ENCODE measurements at places on chromosomes 3 and 15.

GRCh38 chr15:74338676-74339075 lies 28.8 kb downstream of the CYP11A1 start:
- DNase-seq = no peak

- no peak for DNase-seq
These were observed 404.1 kb downstream of the ZIC1 start for GRCh38 chr3:147813256-147813655.

DNA sequence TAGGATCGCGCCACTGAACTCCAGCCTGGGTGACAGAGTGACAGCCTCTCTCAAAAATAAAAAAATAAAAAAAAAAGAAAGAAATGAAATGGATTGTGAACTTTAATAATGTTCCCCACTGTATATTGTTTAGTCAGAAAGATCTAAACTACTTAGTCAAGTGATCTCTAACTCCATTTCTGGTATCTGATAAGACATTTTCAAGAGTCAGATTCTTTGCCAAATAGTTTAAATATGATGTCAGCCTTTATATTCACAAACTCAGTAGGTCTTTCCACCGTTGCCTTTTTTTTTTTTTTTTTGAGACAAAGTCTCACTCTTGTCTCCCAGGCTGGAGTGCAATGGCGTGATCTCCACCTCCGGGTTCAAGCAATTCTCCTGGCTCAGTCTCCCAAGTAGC lies 29.0 kb upstream of the OSBPL11 start:
- no peak for DNase-seq

- DNase-seq = no peak
These were observed 33.1 kb downstream of the TP63 start for GRCh38 chr3:189664311-189664710.

DNA sequence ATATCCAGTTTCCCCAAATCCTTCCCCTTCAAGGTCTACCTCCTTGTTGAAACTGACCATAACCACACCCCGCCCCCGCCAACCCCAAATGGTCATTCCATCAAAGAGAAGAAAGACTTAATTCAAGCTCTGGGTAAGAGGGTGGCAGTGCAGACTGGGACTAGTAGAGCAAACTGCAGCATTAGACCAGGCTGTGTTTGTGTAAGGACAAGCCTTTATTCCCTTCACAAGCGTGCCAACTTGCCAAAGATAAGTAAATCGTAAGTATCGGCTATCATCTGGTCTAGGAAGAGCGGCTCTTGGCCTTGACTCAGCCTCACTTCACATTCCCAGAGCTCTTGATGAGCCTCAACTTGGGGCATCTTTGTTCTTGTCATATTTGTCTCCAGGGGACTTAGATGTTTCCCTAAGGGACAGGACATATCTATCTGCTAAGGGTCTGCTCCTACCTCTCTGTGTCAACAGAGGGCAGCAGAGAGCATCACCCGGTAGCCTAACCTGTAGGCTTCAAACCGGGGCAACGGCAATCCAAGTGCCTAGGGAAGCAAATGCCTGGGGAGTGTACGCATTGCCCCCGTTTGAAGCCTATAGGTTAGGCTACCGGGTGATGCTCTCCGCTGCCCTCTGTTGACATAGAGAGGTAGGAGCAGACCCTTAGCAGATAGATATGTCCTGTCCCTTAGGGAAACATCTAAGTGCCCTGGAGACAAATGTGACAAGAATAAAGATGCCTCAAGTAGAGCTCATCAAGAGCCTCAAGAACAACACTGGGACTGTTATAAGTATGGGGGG lies 8.9 kb upstream of the MAP3K13 start:
- peak; percentile 34 for DNase-seq

- no peak for DNase-seq
These were observed 736 bp downstream of the IREB2 start for GRCh38 chr15:78438619-78439285.

GRCh38 chr3:71724584-71725270 lies 475 bp downstream of the EIF4E3 start:
- no peak for DNase-seq

- DNase-seq = no peak
These were observed 118.3 kb upstream of the TRIM42 start for GRCh38 chr3:140559546-140559945.

- DNase-seq = no peak
These were observed 451.0 kb downstream of the EPHB1 start for GRCh38 chr3:135246027-135246426.

DNA sequence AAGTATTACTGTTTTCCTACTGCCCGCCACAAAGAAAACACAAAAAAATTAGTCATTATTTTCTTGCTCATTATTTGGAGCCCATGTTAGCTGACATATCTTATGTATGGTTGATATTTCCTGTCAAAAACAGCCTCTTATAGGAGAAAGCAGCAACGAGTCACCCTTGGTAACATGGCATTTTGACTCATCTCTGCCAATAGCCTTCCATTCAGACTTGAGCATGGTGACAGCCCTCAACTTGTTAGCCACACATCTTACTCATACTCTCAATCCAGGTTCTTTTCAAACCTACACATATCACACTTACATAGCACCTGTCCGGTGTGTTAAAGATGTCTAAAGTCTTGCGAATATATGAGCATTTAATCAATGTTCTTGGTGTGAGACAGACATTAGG lies 109.4 kb upstream of the SAMMSON start:
- DNase-seq = no peak

GRCh38 chr3:132456571-132456970 lies 39.3 kb downstream of the DNAJC13 start:
- no peak for DNase-seq

GRCh38 chr15:79160211-79160610 lies 69.6 kb upstream of the RASGRF1 start:
- DNase-seq = no peak

GRCh38 chr3:28907616-28908015 lies 373.3 kb upstream of the RBMS3 start:
- DNase-seq = no peak

DNA sequence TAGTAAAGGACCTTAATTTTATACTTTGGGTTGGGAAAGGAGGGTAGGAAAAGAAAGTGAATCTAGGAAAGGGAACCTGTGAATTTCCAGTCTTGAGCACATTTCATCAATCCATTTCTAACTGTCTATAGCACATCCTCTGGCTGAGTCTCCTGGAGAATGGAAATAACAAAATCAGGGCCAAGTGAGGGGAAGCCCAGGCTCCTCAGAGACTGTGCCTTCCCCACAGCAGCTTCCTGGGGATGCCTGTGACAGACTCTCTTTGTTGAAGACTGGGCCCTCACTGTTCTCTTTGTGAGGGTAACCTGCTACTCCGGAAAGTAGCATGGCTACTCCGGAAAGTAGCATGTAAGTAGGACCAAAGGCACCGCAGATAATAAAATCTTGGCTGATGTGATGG lies 22.6 kb upstream of the CSPG5 start:
- no peak for DNase-seq

- no peak for DNase-seq
These were observed 118.1 kb downstream of the C3orf38 start for GRCh38 chr3:88267847-88268246.

DNA sequence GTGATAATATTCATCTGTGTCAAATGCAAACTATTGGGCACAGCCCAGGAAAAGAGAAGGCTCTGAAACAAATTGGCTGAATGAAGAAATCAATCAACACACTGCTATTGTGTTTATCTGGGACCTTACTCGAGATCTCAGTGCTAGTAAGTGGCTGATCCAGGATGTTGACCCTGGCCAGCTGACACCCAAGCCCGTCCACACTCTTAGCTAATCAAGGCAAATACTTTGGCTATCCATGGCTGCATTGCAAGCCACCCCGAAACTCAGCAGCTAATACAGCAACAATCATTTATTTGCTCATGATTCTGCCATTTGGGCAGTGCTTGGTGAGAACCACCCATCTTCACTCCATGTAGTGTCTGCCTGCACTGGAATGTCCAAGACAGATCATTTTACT lies 74.1 kb upstream of the UBE3A start:
- no peak for DNase-seq

DNA sequence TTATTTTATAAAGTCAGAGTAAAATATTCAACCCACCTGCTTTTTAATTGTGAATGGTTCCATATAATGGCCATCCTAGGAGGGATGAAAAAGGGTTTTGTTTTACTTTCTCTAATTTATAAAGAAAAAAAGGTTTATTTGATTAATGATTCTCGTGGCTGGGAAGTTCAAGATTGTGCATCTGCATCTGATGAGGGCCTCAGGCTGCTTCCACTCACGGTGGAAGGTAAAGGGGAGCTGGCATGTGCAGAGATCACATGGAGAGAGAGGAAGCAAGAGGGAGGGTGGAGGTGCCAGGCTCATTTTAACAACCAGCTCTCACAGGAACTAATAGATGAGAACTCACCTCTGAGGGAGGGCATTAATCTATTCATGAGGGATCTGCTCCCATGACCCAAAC lies 27.7 kb upstream of the TRA2B start:
- no peak for DNase-seq

DNA sequence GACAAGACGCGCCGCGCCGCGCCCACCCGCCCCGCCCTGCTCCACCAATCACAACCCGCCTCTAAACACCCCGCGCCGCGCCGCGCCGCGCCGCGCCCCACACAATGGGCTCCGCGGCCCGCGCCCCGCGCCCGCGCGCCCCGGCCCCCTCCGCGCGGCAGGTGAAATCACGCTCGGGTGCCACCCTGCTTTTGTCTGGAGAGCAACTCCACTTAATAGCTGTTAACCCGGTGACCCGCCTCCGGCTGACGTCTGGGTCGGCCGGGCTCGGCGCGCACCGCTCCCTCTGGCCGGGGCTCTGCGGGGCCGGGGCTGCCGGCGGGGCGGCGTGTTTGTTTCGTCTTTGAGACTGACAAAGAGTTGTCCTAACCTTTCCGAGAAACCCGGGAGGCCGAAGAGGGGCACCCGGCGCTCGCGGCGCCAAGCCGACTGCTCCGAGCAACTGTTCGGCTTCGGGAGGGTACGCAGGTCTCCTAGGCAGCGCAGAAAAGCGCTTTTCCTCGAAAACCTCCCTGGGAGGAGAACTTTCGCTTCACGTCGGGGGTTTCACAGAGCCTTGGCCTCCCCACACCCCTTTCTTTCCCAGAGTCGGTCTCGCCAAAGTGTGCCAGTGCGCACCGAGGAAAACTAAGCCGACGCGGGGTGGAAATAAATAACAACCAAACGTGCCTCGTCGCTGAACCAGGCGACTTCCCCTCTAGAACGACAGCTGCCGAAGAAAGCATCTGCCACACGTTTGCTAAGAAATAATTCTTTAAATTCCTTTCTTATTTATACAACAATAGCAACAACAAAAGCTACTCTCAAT lies 518.4 kb downstream of the FOXP1 start:
- DNase-seq = peak; percentile 18

DNA sequence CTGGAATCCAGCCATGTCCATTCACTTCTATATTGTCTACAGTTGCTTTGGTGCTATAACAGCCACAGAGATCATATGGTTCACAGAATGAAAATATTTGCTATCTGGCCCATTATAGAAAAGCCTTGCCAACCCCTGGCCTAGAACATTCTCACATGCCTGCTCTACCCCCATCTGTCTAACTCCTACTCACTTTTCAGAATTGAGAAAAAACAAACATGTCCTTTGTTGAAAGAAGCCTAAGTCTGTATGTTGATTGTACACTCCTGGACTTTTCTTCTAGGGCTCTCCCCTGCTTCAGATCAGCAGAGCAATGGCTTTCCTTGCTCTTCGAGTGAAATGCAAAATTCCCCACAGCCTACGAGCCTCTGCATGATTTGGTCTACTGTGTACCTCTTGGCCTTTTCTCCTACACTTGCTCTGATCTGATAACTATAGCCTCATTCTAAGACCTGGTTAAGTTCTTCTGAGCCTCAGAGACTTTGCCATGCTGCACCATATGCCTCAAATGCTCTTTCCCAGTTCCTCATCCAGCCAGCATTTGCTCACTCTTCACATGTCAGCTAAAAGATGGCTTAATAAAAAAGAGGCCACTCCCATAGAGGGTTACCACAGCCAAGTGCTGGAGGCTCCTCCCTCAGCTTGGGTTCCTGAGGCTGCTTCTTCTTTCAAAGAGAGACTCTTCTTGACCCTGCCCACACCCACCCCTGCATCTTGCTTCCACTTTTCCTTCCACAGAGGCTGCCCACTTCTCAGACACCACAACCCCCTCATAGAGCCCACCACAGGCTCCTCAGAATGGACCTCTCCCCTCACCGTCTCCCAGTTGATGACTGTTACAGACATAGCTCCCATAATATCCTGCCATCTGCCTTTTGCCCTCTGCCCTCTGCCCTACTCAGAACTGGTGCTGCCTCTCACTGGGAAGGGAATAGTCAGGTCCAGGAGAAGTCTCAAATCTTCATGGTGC lies 22.9 kb upstream of the DCLK3 start:
- DNase-seq = no peak

- no peak for DNase-seq
These were observed 235.4 kb downstream of the TBL1XR1 start for GRCh38 chr3:176961916-176962315.

DNA sequence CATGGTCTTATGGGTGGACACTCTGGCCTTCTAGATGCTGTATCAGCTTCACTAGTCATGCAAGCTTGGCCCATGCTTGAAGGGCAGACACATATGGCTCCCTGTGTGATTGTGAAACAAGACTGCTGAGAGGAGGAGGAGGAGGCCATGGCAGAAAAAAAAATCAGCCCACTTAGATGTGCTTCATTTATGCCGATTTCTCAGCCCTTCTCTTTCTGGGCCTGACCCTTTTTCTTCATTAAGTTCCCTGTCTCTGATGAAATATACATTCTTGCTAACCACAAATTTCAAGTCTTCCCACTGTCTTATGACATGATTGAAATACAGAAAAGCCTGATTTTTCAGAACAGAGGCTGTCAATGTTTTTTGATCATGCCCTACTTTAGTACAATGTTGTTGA lies 213.0 kb upstream of the FEZF2 start:
- DNase-seq = no peak

GRCh38 chr15:28786521-28786920 lies 61.9 kb downstream of the GOLGA6L7 start:
- no peak for DNase-seq

- DNase-seq = no peak
These were observed 457.9 kb upstream of the ALCAM start for GRCh38 chr3:104908761-104909160.

GRCh38 chr15:100973351-100974111 lies 54.4 kb downstream of the LRRK1 start:
- no peak for DNase-seq

DNA sequence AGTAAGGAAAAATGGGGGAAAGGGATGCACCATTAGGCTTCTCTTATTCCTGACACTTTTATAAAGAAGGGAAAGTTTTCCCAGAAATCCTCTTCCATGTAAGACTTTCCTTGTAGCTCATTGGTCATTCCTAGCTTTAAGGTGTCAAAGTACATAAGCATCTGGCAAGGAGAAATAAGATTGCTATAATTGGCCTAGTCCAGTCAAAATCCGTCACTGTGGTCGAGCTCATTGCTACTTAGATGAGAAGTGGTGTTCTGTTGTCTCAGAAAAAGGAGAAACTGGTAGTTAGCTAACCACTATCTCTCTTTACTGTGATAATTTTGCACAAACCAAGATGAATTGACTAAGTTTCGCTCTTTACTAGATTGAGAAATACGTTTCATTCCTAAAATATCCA lies 370.1 kb downstream of the CNTN4 start:
- no peak for DNase-seq
